Caudate nucleus (tissue), 63 donors: ENCODE measurements at places on chromosomes 16 and 17.
A peak's percentile ranks its signal among the peaks of the same experiment; 100 is the strongest.

DNA sequence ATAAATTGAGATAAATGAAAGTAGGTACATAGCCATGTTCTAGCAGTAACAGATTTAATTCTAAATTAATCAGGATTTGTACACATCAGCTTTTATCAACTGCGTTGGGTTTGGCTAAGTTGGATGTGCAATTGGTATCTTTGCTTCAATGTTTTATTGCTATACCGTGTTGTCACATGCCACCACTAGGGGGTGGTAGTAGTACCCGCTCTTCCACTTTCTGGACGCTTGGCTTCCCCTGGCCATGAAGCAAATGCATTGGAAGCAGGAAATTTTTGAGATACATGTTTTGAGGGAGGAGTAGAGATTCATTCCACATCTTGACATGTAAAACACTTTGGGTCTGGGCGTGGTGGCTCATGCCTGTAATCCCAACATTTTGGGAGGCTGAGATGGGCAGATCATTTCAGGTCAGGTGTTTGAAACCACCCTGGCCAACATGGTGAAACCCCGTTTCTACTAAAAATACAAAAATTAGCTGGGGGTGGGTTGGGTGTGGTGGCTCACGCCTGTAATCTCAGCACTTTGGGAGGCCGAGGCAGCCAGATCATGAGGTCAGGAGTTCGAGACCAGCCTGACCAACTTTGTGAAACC is 58.6 kb downstream of the EMP2 start:
- DNase-seq, result peak; percentile 12

GRCh38 chr16:46845952-46846351 is 15.0 kb upstream of the C16orf87 start:
- DNase-seq, result no peak

GRCh38 chr16:66523861-66524354 is 26.0 kb downstream of the TK2 start:
- DNase-seq, result no peak

DNA sequence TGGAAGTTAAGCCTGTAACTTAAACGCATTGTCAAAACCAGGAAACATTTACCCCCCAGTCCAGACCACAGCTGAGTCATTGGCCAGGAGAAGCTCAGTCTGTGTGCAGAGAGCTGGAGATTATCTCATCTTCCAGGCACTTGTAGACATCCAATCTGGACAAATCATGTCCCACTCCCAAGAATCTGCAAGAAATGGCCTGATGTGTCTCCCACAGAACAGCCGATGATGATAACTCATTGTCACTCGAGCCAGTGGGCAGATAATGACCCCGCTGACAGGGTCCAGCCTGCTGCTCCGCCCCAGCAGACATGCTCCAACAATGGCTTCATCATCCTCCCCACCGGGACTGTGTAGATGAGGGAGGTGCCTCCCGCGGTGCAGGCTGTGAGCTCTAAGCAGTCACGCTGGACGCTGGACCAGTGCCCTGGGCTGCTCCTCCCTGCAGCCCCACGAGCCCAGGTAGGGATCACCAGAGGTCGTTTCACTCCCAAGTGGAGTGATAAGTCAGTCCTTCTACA is 322.5 kb downstream of the C16orf95 start:
- no peak for DNase-seq

DNA sequence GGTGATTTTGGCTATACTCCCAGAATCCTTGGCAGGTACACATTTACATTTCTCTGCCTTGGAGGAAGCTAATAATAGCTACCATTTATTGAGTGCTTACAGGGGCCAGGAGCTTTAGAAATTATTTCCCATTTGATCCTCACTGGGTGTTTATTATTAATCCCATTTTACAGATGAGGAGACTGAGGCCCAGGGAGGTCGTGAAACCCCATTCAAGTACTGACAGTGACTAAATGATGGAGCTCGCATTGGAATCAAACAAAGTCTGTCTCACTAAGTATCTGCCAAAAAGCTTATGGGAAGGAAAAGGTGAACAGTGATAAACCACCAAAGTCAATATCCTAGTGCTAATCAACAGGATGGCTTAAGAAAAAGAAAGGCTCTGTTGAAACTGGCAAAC is 33.3 kb upstream of the XYLT1 start:
- no peak for DNase-seq

DNA sequence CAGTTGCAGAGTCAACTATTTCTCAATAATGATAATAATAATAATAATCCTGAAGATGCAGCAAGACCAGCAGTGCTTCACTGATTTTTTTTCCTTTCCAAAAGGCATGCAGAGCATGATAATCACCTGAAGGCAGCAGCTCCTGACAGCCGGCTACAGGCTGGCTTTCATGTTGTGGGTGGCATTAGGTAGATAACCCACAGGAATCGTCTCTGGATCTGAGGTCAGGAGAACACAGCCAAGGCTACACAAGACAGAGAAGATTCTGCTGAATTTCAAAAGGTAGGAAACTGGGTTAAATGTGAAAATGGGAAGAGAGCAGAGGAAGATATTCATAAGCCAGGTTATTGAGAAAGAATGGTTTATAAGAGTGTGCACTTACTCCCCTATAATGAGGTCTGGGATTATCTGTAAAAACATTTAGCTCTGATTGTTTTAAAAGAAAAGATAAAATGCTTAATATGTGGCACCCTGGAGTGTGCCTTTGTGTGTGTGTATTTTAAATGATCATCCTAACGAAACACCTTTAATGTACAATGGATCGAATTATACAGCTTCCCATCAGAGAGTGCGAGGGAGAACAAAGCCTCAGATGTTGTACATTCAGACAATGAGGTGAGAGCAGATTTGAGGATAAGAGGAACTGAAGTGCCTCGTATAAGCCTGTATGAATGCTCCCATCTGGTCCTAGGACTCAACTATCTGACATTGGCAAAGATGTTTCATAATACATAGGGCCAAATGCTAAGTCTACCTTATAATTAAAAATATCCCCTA is 273.1 kb downstream of the PHKB start:
- no peak for DNase-seq

DNA sequence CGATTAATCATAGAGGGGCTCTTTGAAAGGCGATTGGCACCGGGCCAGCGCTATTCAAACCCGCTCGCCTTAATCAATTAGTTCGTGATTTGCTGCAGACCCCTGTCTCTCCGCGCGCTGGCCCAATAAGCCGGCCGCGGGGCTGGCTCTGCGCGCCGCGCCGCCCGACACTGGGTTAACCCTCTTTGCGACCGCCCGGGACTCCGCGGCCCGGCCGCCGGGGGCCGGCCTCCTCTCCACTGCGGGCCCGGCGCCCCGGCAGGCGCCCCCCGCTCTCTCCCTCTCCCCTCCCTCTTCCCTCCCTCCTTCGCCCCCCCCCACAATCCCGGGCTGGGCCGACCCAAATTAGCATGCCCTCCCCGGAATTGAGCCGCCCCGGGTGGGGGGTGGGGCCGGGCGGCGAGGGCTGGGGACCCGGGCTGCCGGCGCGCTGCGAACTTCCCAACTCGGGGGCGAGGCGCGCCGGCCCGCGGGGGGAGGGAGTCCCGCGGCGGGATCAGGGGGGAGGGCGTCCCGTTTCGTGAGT is 428 bp upstream of the SALL1 start:
- peak; percentile 67 for DNase-seq

GRCh38 chr17:83176623-83177583 is 97.5 kb downstream of the METRNL start:
- no peak for DNase-seq

GRCh38 chr17:81342269-81343070 is 47.4 kb upstream of the SLC38A10 start:
- no peak for DNase-seq

DNA sequence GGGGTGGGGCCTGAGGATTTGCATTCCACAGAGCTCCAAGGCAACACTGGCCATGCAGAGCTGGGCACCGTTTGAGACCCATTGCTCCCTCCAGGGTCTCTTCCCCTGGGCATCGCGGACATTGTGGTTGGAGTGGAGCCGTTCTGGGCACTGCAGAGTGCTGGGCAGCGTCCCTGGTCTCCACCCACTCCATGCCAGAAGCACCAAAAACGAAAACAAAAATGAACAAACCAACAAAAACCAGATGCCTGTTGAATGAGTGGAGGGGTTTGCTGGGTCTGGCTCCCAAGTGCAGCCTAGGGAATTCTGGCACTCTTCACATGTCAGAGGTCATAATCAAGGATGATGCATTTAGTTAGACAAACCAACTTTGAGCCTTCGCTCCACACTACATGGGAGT is 17.9 kb downstream of the WNT9B start:
- DNase-seq, result no peak

- no peak for DNase-seq
Measured at GRCh38 chr17:18356624-18357023, 6.7 kb downstream of the SHMT1 start.

- DNase-seq, result no peak
Measured at GRCh38 chr16:83713597-83713996, 94.2 kb upstream of the HSBP1 start.

- DNase-seq, result no peak
Measured at GRCh38 chr17:2775206-2775605, 21.0 kb upstream of the RAP1GAP2 start.

DNA sequence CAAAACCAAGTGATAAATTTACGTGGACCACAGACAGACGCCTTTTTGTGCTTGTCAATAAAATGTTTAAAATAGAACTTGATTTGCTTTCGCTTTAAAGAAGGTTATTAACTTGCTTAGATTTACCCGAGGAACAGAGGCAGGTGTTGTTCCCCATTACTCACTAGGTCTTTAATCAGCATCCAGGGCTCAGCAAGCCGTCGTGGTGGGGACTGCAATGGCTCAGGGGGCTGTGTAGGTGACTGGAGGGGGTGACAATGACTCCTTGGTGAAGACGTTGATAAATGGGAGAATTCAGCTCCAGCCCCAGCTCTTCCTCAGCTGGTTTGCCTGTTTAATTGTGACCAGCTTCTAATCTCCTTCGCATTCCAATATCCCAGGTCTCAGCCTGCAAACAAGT is 231.4 kb downstream of the TMEM114 start:
- no peak for DNase-seq

DNA sequence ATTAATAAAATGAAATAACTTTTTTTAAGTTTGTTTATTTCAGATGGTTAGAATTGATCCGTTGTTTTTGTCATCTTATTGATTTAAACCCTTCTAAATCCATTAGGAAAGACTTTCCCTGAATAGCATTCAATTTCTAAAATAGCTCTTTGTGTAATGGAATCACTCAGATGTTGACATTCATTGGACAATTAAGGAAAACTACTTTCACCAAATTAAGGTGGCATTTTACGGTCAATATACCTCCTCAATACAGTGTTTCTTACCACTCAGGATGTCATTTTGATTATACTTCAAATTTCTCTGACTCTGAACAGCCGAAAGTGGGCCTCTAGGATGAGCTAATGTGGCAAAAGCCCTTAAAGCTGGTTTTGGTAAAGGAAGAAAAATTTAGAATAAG is 1.8 kb downstream of the ARL6IP1 start:
- no peak for DNase-seq

DNA sequence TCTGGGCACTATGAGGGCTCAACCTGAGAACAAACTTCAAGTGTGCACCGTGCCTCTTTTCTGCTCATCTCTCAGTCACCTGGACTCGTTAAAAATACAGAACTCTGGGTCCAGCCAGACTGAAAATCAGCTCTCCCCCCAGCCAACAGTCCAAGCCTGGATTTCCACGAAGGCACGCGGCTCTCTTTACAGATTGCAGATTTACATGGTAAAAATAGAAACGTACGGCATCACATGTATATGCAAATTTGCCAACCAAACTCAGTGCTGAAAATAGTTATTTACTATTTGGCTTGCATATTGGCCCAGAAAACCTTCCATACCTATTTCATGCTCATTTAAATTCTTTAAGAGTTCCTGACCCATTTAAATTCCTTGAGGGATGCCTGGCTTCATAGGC is 315.8 kb downstream of the MAF start:
- DNase-seq, result no peak

DNA sequence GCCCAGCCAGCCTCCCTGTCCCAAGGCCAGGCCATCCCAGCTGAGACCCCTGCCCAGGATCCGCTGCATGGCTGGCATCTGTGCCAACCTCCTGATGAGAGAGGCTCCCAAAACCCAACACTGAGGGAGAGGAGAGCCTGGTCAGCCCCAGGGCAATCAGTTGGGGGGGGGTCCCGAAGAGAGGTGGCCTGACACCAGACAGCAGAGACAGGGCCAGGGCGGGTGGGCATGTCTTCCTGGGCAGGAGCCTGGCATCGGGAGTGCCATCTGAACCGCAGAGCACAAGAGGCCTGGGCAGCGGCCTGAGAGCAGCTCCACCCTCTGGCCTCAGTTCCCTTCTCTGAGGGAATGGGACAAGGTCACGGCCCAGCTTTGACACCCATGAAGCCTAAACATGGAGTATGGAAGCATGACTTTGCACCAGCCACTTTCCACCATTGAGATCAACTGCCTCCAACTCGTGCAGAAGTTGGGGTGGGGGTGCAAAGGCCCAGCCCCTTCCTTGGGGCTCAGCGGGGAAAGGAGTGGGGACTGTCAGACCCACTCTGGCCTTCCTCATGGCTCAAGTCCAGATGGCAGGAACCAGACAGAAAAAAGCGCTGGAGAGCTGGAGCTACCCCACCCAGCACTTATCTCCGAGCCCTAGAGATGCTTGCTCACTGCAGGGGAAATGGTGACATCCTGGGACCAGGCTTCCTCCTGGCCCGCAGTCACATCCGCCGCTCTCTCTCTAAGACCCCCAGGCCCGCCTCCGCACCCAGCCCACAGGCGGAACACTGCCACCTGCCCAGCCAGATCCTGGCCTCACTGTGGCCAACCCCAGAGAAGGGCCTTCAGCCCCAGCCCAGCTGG is 9.7 kb downstream of the RHBDF2 start:
- no peak for DNase-seq

DNA sequence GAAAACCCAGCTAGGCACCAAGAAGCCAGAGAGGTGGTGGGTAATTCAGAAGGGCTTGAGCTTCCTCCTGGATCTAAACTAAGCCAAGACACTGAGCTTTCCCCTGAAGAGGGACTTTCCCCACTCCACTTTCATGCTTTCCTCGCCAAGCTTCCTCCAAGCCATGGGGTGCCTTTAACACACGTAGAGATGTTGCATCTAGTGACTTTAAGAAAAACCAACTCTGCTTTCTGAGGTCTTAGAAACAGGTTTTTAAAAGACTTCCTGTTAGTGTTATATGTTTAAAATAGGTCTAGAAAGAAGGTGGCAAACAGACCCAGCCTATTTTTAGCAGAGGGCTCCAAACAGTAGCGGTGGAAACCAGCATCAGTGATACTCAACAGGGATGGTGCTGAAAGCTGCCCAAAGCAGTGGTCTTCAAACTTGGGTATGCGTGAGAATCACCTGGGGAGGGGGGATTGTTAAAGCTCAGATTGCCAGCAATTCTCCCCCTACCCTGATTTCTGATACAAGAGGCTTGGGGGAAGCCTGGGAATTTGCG is 585.6 kb downstream of the CDH13 start:
- DNase-seq, result no peak
